GOT3 (cell line): ENCODE measurements at places on chromosomes 16 and 17.

- no peak for DNase-seq
Measured at GRCh38 chr16:54489225-54490111, 202.9 kb upstream of the IRX3 start.

- DNase-seq: no peak
Measured at GRCh38 chr17:21288571-21289017, 4.1 kb downstream of the MAP2K3 start.

DNA sequence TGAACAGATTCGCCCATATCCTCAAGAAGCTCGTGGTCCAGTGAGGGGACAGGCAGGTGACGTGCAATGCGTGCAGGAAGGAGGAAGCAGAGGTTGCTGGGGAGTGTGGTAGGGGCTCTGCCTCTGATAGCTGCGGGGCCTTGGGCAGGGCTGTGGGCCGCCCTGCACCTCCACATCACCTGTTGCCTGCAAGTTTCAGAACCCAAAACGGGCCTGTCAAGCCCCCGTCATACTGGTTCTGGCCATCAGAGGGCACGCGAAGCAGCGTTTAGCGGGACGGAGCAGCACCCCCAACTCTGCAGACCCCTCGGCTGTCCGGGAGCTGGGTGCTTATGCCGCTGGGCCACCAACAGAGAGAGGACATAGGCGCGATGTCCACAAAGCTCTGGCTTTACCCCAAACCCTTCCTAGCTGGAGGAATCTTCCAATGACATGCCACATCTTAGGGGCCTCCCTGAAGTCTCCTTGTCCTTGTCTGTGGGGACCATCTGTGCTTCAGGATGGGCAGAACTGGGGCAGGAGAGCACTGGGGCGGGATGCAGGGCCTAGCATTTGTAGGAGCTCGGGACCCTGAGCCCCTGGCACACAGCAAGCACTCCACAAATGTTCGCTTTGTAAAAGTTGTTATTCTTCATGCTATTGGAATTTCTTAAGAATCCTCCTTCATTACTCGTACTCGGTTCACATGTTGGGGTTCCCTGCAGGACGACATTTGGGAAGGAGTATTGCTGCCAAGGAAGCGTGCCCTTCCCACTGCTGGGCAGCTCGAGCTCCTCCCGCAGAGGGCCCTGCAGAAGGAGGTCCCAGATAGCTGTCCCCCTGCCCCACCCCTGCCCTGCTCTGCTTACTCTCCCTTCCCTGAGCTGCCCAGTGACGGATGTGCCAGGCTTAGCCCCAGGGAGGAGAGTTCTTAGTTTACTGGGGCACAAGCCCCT, 64.3 kb downstream of the CNGB1 start:
- DNase-seq: no peak

DNA sequence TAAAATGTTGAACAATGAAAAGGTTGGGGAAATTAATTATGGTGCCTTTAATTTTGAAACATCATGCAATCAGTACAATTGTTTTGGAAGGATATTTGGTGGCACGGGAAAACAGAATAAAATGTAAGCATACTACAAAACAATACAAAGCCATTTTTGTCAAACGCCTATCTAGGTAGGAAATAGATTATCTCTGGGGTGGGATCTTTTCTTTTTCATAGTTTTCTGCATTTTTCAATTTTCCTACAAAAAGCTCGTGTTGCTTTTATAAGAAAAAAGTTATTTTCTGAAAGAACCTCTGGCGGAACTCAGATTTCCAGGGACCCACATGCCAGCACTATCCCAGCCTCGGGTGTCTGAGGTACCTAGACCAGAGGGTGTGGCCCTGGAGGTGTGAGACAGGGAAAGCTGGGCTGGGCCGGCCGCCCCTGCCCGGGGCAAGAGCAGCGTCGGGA, 961 bp upstream of the MAP3K3 start:
- DNase-seq: no peak

DNA sequence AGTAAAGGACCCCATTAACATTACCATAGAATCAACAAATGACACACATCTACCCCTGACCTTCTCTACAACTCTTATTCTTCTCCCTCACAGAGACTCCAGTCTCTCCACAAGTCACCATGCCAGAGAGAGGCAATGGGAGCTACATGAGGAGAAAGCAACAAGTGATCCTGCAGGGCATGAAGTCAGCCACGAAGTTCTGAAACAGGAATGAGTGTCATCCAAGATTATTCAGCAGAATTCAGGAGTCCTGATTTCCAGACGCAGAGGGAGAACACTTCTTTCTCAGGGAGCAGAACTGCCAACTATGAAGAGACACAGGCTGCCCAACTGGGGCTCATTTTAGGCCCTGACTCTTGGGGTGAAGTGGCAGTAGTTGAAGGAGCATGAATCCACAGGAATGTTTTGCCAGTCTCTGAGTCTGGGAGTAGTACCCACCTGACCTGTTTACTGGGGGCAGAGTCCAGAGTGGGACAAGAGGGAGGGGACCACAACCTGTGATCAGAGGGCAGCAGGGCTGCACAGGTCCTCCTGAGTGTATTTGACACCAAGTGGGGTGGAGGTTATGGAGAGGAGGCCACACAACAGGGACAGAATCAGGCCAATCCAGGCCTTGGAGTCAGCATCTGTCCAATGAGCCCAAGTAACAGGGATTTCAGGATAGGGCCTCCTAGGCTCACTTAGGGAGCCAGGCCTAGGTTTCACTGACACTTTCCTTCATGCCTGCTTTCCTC, 2.4 kb upstream of the MTMR4 start:
- DNase-seq: no peak

DNA sequence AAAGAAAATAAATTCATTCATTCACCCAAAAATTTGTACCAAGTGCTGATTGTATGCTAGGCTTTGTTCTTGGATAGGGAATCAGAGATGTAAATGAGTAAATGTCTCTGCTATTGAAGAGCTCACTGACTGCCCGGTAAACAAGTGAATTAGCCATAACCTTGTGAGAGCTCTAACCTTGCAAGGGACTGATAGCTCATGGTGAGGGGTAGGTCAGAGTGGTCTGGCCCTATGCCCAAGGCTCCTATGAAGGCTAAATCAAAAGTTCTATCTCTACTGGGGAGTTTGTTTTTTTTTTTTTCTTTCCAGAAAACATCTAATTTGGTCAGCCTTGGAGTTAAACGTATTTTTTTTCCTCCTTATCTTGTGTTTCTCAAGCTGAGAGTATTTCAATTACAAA, 172.8 kb upstream of the CDH11 start:
- no peak for DNase-seq

GRCh38 chr17:7340179-7340578, 3.9 kb downstream of the ACAP1 start:
- DNase-seq: no peak

- DNase-seq: no peak
Measured at GRCh38 chr17:39209317-39210092, 9.4 kb downstream of the RPL19 start.

- no peak for DNase-seq
Measured at GRCh38 chr17:19744922-19745757, 3.0 kb downstream of the ALDH3A1 start.

DNA sequence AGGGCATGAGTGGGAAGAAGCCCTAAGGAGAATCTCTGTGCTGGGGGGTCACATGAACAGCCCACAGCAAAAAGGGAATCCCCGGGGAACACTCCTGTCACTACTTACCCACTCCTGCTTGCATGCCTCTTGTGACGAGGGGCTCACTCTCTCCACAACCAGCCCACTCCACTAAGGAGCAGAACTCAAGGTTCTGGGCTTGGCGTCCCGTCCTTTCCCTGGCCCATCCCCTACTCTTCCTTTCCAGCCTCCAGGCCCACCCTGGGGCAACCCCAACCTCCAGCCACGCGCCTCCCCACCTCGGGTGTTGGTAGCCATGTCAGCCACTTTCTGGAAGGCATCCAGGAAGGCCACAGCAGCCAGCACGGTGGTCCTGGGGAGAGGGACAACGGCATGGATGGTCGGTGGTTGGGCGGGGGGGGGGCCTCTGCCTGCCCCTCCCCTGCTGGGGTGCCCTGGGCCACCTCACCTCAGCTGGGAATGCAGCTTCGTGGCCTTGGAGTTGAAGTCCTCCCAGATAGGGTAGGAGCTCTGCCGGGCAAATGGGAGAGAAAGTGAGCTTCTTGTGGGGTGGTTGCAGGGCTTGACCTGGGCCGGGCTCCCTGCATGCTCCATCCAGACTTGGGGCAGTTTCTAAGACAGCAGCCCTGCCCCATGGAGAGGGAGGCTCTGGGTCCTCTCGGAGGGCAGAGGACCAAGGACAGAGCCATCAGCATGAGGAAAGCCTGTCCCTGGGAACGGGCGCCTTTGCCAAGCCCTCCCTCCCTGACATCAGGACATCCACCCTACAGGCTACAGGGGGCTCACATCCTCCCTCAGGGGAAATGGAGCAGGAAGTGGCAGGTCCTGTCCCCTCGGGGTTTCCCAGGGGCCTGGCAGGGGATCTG, 5.1 kb downstream of the MTSS2 start:
- no peak for DNase-seq

GRCh38 chr17:76270127-76270592, 5.0 kb downstream of the UBALD2 start:
- DNase-seq: no peak
